ENCODE measurements at places on chromosomes 7 and 10.

DNA sequence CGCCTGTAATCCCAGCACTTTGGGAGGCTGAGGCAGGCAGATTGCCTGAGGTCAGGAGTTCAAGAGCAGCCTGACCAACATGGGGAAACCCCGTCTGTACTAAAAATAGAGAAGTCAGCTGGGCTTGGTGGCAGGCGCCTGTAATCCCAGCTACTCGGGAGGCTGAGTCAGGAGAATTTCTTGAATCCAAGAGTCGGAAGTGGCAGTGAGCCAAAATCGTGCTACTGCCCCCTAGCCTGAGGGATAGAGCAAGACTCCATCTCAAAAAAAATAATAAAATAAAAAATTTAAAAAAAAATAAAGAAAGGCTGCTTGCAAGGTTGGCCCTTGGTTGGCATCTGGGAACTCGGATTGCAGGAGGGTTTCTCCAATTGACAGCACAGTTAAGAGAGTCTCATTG lies 221.6 kb downstream of the DGKI start:
- peak; percentile 6 for DNase-seq

DNA sequence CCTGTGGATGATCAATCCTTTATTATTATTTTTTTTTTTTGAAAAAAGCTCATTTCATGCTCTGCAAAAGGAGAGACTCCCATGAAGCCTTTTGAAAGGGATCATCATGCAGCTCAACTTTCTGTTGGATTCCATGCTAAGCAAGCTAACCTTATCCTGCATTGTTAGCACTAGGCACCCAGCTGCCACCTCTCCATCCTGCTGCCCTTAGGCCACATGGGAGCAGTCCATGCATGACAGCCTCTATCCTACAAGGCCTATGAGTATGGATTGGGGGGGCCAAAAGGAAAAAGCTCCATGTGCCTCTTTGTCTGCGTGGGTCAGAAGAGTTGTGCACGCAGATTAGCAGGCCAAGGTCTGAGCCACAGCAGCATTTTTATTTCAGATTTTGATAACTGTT lies 19.2 kb downstream of the SMNDC1 start:
- no peak for DNase-seq

DNA sequence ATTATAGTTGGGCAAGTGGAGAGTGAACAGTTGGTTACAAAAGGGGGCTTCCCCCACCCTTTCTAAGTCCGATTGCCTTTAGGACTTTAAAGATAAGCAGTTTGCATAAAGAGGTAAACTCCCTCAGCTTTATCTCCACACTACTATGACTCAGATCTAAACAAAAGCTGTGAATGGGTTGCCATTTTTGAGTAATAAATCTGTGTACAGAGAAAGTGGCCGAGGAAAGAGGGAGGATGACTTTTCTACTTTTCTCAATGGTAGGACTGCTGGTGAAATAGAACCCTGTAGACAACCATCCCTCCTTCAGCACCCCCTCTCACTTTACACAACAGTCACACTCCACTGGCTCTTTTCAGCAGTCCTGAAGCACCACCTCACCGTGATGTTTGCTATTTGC lies 71.2 kb downstream of the DNMBP start:
- DNase-seq: no peak

- DNase-seq: no peak
These were observed 8.8 kb downstream of the IDI1 start for GRCh38 chr10:1040133-1040532.

DNA sequence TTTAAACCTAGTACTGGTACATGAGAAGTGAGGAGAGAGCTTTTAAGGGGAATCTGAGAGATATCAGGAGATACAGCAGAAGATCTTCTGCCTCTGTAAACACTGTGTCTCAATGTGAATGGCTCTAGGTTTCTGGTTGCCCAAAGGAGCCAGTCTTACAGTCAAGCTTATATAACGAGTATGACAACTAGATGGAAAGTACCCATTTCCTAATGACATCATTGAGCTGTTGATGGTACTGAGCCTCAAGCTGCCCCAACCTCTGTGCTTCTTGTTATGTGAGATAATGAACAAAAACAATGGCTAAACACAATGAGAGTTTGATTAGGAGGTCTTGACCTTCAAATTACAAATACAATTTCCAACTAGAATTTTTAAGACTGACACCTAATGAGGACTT lies 451.5 kb downstream of the SORCS1 start:
- peak; percentile 11 for DNase-seq

DNA sequence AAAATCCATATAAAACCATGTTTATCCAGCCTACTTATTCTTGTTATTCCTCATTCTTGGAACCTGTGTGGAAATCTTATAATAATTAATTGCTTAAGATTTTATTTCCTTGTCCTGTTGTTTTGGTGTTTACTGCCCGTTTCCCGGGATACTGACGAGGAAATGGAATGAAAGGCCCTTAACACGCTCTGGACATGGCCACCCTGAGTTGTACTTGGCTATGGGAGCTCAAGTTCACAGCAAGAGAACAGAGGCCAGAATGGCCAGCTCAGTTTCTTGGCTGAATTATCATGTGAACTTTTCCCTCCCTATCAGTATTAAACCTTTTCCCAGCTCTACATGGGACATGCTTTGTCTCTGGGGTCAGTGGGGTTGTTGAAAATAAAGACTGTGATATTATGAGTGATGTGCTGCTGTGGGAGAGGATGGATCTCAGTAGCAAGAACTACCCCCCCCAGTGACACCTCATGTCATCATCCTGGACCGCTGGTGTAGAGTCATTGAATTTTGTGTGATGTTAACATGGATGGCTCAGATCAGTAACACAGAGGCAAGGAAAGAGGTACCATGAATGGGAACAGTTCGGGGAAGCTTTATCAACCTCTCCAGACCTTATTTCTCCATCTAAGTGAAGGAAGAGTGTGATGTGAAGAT lies 87.0 kb upstream of the IGFBP3 start:
- no peak for DNase-seq

DNA sequence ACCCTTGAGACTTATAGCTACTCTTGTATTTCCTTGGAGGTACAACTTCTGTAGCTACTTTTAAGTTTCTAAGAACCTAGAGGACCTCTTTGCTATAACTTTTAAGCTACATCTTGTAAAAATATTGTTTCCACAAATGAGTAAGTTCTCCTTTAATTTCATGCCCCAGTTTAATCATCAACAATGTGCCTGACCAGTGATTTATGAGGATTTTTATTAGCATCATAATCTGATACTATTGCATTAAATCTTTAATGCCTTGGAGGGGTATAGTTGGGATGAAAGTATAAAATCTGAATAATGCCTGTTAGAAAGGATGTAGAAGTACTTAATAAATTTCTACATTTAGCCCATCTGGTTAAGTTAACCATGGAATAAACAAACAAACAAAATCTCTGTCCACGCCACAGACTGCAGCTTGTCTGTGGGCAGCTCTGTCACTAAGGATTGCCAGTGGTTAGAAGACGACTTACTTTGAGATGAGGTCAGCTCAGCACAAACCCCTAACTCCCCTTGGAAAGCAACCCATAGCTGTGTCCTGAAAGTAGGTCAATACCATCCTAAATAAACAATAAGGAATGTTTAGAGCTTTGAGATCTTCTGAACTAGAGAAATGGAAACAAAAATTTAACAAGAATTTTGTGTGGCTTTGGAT lies 18.3 kb downstream of the UBE2D1 start:
- DNase-seq: no peak

DNA sequence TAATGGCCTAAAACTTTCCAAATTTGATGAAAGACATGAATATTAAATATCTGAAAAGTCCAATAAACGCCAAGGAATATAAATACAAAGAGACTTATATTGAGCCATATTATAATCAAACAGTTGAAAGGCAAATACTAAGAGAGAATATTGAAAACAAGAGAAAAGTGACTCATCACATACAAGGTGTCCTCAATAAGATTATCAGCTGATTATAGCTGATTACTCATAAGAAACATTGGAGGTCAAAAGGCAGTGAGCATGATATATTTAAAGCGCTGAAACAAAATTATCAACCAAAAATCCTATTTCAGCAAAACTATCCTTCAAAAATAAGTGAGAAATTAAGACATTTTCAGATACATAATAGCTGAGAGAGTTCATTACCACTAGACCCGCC lies 7.8 kb upstream of the NPC1L1 start:
- no peak for DNase-seq

GRCh38 chr10:106780632-106781031 lies 383.9 kb downstream of the SORCS1 start:
- DNase-seq: no peak

GRCh38 chr7:91940171-91940570 lies 491 bp upstream of the AKAP9 start:
- peak; percentile 28 for DNase-seq

DNA sequence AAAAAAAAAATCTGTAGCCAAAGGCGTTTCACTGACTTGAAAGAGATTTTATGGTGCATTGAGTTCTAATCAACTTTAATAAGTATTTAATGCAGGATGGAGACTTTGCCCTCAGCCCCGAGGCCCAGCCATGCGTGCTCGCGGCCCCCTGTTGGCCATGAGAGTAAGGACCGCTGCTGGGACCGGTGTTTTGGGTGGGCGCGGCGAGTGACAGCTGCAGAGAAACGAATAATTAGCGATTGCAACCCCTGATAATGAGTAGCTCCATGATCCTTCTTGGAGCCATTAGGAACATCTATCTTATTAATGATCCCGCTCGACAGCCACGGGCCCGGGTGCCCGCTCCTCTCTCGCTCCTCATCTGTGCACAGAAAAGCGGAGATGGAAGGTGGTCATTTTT lies 347.4 kb downstream of the RPS24 start:
- no peak for DNase-seq

GRCh38 chr7:98038321-98038720 lies 48.3 kb upstream of the OCM2 start:
- DNase-seq: no peak

DNA sequence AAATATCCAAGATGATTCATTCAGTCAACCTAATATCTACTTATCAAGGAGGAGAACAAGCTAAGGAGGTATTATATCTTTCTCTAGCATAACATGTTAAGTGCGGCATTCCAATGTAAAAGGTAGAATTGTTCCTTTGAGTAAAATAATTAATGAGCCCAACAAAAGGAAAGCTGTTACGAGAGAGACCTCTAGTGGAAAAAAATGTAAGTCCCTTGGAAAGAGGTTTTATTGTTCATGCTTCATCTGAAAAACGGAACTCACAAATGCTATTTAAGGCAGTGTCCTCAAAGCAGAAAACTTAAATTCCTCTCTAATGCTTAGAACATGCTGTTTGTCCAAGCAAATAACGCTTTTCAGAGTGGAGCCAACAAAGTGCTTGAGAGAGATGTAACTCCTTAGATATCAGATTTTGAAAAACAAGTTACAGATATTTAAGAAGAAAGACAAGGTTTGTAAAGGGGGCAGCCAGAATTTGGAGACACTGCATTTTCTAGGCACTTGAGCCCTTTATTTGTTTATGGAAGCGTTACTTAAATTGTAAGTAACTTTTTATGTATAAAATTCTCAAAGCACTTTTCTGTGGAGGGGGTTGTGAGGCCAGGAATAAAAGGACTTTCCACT lies 119.9 kb downstream of the TFEC start:
- DNase-seq: peak; percentile 27

DNA sequence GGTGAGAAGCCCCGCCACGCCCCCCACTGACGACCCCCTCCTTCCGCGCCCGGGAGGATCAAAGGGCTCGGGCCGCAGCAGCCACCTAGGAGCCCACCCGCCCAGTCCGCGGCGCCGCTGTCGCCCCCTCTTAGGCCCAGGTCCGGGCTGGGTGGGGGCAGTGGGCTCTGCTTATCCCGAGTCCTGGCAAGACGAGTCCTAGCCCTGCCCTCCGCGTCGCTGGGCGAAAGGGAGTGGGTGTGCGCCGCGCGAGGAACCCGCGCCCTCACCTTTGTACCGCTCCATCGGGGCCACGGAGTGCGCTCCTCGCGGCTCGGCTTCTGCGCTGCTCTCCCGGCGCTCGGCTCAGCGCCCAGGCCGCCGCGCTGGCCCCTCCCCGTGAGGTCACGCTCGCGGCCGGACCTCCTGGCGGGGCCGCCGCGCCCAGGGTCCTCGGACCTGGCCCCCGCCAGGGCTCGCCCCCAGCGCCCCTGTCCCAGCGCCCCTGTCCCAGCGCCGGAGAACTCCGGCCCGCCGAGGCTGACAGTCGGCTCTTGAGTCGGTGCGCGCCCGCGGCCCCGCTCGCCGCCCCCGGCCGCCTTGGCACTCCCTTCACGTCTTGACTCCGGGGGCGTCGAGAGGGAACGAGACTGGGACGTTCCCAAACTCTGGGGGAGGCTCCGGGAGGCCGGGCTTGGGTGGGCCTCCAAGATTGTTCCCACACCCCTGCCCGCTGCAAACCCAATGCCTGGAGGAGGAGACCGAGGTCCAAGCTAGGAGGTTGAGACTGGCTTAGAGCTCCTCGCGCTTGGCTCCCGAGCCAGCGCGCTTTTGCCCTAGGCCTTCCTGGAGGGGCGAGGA lies at the start of gene AFAP1L2:
TSS of gene AFAP1L2 (minus strand) at position 332 of the 840 bp plus-strand sequence. CDS start at position 285, 47 bp downstream.
- peak; percentile 47 for DNase-seq

DNA sequence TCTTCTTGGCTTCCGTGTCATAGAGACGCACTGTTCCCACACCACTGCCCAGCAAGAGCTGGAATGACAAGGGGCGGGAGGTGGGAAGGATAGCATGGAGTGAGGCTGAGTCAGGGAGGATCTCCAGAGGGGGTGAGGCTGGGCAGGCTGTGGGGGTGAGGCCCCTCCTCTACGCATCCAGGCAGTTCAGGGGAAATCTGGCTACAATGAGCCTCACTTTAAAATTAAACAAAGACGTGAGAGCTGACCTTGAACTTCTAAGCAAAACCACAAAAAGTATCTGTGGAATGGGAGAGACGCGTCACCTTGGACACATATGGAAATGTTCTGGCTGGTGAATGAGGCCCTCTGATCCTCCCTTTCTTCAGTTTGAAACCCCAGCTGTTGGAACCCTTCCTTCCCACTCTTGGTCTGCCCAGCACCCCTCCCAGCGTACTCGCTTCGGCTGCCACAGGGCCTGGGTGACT lies 17.7 kb downstream of the WDR91 start:
- DNase-seq: peak; percentile 57

DNA sequence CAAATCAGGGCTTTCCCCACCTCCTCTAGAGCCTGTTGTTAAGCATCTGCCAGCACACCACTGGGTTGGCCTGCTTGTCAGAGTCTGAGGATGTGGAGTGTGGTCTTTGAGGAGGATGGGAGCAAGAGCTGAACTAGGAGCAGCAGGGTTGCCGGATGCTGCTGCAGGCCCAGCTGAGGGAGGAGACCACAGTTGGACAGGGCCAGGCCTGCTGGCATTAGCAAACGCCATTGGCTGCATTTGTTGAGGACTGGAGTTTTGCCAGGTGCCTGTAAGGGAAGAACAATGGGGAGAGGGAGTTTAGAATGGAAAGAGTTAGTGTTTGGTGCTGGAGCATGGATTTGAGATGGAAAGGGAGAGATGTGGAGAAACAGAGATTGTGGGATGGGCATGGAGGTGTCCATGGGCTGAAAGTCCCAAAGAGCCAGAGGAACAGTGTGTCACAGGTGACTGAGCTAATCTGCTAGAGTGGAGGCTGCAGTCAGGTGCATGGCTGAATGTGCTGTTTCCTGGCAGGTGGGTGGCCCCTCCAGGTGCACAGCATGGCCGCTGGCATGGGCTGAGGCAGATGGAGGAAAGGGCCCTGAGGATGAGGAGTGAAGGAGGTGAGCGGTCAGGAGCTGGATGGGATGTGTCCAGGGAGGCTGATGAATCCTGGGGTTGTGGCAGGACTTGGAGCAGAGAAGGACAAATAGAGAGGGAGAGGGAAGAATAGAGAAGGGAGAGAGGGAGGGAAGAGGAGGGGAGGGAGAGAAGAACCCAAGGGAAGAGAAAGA lies 40.7 kb downstream of the LEP start:
- no peak for DNase-seq

- DNase-seq: peak; percentile 80
These were observed 241.5 kb upstream of the IGFBP3 start for GRCh38 chr7:46162609-46163008.

GRCh38 chr10:30072068-30072467 lies 12.7 kb upstream of the JCAD start:
- no peak for DNase-seq

- peak; percentile 94 for DNase-seq
These were observed 3.9 kb downstream of the UBE2H start for GRCh38 chr7:129948877-129949291.
